ENCODE measurements at places on chromosomes 2 and 18. TPM values are rescaled to one million over a fixed set of nuclear protein-coding genes. Genes with fewer than 3 reads are reported as not detected.

The NEU2 gene
- total RNA-seq = not detected

The STAT4 gene
- total RNA-seq = 83.6 TPM

The LRRTM4 gene
- not detected for total RNA-seq

The STEAP3 gene
- 0.22 TPM for total RNA-seq

The HDAC4 gene
- 80.2 TPM for total RNA-seq

The PIEZO2 gene
- total RNA-seq = 0.90 TPM

The TSPYL6 gene
- not detected for total RNA-seq

The POLR1B gene
- total RNA-seq = 20.2 TPM

The BOLL gene
- not detected for total RNA-seq

The SERPINB12 gene
- total RNA-seq = not detected

GRCh38 chr2:231663458-231664212, 44.7 kb upstream of the PTMA start:
- DNase-seq = no peak

GRCh38 chr2:67840460-67841068, 222.2 kb downstream of the C1D start:
- peak; percentile 14 for DNase-seq

- DNase-seq = no peak
These were observed 93.9 kb upstream of the CD226 start for GRCh38 chr18:70041459-70042050.

- no peak for DNase-seq
These were observed 487 bp downstream of the STARD6 start for GRCh38 chr18:54357082-54357659.

DNA sequence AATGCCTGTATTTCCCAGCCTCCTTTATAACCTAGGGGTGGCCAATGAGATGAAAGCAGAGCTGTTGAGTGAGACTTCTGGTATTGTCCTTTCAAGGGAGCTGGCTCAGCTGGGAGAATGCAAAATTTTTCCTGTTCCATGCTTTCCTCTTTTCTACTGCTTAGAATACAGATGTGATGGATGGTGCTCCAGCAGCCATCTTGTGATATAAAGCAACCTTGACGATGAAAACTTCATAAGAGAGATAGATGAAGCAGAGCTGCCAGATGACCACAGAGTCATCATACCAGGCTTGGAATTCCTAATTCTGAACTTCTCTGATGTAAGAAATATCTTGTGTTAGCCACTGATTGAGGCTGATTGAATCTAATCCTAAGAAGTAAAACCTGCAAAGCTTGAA, 11.9 kb upstream of the INHBB start:
- DNase-seq = no peak

- DNase-seq = no peak
These were observed 87.0 kb downstream of the WDR7 start for GRCh38 chr18:56738184-56738583.

GRCh38 chr18:49725809-49726674, 87.3 kb downstream of the ACAA2 start:
- no peak for DNase-seq

DNA sequence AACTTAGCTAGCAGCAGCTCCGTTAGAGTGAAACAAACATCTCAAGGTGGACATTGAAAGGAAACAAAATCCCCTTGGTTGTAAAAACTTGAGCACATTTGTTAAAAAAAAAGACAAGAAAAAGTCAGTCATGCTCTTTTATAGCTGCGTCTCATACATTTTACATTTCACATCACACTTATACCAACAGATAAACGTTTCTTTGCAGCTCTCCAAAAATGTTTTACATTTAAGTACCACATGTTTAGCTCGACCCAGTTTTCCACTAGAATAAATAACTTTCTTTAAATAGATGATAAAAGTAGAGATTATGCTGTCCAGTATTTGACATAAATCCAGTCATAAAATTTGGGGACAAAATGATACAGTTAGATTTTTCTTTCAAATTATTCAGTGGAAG, 297.0 kb upstream of the ST6GAL2 start:
- no peak for DNase-seq

GRCh38 chr2:36395866-36396265, 40.3 kb downstream of the CRIM1 start:
- DNase-seq = no peak

DNA sequence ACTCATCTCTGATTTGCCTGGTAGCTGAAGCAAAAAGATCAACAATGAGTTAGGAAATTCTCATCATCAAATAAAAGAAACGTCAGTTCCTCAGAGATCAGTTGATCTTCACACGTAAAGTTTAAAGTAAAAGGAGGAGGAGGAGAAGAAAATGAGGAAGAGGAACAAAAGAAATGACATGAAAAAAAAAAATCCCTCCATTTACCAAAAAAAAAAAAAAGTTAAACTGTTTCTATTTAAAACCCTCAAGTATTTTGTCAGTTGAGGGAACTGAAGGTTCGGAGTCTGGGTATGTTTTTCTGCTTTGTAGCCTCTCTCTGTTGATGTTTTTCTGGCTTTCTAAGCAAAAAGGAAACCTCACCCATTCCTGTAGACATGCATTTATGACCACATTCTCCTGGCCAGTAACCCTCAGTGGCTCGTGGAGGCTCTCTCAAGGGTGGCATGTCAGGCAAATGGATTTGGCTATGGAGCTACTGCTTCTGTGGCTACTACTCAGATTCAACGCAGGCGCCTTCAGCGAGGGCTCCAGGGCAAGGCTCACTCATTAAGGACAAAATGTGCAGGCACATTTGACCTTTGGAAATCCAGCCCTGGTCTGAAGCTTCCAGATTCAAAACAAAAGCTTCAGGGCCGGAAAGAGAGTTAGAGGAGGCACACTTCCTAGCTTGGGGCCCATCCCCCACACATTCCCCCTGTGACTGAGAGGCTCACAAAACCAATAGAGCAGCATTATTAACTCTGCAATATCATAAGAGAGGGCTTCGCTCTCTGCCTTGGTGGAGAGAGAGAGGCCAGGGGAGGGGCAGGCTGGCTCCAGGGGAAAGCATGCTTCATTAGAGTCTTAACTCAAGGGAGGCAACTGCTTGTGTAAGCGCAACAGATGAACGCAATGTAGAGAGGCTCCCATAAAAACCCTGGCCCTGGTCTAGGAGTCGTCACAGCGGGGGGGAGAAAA, 22.3 kb downstream of the KLF7 start:
- peak; percentile 66 for DNase-seq

DNA sequence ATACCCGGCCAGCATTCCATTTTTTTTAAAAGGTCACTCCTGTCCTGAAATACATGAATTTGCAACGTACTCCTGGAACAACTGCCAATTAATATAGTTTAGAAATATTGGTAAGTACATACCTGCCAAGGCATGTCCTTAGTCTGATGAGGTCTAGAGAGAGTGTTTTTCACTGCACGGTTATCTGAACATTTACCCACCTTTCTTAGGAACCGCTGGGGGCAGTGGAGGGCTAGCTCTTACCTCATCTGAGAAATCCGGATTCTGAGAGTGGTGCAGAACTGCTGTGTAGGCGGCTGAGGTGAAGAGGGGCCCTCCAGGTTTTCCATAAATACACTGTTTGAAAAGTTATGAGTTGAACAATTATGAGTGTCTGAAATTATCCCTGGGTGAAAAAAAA, 133.1 kb upstream of the CCDC195 start:
- no peak for DNase-seq

DNA sequence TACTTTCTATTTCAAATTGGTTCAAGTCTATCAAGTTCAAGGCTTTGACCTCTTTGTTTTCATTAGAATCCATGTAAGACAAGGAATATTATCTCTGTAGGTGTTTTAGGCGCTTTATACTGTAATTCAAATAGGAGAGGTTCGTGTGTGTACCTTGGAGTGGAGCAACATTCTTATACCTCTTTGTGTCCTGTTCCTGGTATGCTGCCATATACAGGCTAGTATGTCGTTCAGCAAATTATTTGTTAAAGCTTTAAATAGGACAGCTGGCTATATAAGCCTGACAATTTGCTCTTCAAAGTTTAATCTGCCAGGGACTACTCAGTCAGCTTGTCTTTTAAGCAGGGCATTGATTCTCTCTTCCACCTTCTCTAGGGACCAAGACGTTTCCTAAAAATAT, 31.1 kb upstream of the SPAG16 start:
- DNase-seq = no peak

GRCh38 chr2:46448641-46449040, 30.7 kb upstream of the TMEM247 start:
- DNase-seq = no peak

DNA sequence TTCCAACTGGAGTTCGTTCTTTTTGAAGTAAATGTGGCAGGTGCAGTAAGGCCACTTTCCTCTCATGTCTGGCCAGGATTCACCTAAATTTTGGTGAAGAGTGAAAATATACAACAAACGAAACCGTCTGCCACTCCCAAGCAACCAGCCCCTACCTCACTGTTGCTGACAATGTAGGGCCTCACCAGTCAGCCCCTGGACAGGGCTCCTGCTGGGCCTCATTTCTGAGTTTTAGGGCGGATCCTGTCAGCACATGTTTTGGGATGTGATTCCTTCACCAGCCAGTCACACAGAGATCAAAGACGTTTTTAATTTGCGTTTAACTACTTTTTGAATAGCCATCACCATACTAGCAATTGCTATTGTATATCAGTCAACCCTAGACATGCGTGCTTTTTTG, 185.0 kb downstream of the WDR7 start:
- no peak for DNase-seq

- no peak for DNase-seq
These were observed 83.1 kb upstream of the SP3 start for GRCh38 chr2:174048243-174048642.

DNA sequence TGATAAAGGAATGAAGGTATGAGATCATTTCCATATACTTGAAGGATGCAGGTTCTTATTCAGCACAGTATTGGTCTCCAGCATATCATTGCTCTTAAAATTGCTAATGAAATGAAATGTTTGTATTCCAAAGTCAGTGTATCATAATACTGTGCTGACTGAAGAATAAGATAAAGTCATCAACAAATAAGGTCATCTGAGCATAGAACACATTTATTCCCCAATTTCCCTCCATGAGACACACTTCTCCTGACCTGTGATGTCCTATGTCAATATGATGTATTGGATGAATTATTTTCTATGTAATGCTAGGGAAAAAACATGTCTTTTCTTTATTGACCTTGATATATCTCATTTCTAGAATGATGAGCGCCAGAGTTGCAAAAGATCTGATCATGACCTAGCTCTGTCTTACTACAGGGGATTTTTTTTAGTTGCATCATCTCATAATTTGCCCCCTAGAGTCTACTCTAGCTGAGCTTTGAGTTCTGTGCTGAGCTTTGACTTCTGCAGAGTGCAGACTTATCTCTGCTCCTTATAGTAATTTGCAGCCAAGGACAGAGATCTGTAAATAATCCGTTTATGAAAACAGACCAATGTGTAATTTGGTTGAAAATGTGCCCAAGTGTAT, 859.8 kb downstream of the TRIB2 start:
- DNase-seq = no peak

GRCh38 chr2:218436992-218437391, 18.1 kb downstream of the VIL1 start:
- no peak for DNase-seq

DNA sequence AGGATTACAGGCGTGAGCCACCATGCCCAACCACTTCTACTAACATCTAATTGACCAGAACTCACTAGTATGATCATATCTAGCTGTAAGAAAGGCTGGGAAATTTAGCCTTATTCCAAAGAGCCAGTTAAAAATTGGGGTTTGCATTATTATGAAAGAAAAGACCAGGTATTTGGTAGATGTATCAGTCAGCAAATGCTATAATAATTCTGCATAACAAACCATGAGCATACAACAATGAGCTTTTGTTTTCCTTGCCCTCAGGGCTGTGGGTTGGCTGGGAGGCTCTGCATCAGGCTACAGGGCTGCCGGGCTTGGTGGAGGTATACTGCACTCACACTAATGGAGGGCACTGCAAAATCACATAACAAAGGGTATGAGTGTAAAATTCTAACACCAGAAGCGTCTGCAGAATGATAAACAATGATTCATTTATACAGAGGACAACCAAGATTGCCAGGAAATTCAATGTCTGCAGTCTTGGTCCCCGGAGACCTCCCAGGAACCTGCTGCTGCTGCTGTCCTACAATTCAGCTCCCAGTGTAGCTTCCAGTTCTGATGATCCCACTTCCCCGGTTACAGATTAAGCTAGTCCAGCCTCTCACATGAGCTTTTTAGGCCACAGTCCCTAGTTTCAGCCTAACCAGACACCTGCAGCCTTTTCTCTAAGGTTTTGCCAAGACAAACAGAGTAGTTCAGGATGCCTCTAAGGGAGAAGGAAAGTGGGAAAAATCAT, 32.2 kb upstream of the ST3GAL5 start:
- no peak for DNase-seq

- no peak for DNase-seq
These were observed 59.1 kb downstream of the ODC1 start for GRCh38 chr2:10388954-10389560.

GRCh38 chr18:68221111-68221724, 493.7 kb downstream of the TMX3 start:
- DNase-seq = no peak

GRCh38 chr2:101578671-101579070, 103.8 kb upstream of the RFX8 start:
- DNase-seq = no peak

- no peak for DNase-seq
These were observed 79.1 kb upstream of the DNMT3A start for GRCh38 chr2:25420820-25421237.

- DNase-seq = no peak
These were observed 93.4 kb upstream of the MSH2 start for GRCh38 chr2:47309472-47309951.

DNA sequence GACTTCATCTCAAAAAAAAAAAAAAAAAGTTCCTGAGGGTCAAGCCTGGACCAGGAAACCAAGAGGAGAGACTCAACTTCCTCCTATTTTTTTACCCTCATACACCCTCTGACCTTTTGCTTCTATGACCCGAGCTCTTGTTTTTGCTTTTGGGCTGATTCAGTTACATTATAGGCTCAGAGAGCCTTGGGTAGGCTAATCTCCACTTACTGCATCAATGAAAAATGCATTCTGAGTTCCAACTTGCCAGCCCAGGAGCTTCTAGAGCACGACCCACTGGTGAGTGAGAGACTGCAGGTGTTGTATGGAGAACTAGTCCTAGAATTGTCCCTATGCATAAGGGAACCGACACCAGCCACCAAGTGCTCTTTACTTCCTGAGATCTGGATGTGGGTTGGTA, 91.1 kb downstream of the CABLES1 start:
- no peak for DNase-seq

All from T-cell (primary cell).